ENCODE measurements at places on chromosomes 5 and 9.

DNA sequence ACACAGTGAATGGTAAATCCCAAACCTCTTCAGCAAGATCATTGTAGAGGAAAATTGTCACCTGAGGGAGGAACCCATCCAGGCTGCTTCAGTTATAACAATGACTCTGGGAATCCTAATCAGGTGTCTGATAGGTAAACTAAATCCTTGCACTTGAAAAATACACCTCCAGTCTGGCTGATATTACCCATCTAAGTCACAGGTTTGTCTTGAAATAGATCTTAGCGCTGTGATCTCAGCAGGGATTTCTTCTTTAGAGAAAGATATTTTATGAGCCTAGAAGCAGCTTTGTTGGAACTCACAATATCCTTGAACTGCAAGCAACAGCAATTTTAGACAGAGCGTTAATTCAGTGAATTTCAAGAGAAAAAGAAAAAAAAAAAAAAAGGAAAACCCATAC is 149.7 kb downstream of the SGCD start:
- DNase-seq, result no peak

DNA sequence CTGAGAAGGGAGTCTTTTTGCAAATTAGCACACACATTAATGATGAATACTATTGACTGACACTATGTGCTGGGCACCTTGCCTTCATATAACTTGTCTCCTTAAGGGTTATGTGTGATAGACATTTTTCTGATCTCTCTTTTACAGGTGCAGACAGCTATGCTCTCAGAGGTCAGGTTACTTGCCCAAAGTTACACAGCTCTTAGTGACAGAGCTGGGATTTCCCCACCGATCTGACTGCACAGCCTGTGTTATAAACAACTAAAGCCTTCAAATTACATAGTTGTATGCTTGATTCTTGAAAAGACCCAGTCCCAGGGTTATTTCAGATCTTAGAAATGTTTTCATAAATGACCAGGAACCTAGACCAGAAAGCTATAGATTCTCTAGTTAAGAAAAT is 462.7 kb downstream of the EBF1 start:
- DNase-seq, result no peak

GRCh38 chr5:61784341-61784740 is 452.3 kb downstream of the ZSWIM6 start:
- no peak for DNase-seq

DNA sequence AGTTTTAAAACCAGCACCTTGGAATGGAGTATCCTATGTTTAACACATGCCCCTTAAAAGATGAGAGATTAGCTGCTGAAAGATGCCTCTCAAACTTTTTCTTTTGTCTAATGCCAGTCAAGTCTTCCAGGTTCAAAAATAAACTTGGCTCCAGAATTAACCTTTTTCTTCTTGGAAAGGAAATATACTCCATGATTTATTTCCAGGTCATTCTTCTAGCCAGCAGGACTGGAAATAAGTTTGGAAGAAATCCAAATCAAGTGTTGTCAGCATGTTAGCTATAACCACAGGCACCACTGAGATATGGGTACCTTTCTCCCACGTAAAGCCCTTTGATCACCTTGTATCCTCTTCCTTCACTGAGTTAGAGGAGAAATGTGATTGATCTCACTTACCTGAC is 56.1 kb downstream of the NLN start:
- DNase-seq, result no peak

- DNase-seq, result no peak
These were observed 1.9 kb downstream of the FBXO10 start for GRCh38 chr9:37574241-37574721.

- DNase-seq, result no peak
These were observed 161.7 kb downstream of the OLFM1 start for GRCh38 chr9:135249191-135249590.

DNA sequence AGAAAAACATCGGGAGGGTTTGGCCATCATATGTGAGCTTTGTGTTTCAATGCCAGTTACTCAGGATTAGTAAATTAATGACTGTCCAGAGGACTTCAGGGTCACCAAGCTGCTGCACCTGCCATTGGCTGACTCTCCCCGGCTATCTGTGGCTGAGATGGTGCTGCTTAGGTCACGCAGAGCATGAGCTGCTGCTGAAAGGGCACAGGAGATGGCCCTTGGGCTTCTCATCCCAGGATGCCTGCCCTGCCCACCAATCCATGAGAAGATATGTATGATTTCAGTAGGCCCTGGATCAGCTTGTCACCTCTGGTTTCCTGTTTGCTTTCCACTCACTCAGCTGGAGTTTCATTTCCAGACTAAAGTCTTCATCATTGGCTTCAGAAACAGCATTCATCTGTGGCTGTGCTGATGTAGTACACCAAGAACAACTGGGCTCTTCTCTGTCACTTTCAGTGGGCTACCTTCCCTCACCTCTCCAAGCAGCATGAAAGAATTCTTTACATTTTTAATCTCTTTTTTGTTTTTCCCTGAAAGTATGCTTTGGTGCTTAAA is 2.4 kb upstream of the CATSPER3 start:
- no peak for DNase-seq

DNA sequence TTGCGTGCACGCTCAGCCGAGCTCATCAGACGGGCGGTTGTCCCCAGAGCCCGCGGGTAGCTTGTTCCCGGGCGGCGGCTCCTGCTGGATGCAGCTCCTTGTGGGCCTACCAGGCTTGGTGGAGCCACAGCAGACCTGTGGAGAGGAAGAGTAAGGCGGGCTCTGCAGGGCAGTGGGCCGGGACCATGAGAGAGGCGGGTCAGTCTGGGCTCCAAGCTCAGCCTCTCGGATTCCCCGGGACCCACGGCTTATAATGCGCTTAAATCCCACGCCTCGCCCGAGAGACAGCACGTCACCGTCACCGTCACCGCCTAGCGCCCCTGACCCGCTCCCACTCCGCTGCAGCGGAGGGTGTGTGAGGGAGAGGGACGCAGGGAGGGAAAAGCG is 1.9 kb upstream of the ANKRD18A start:
- no peak for DNase-seq

- no peak for DNase-seq
These were observed 49.4 kb downstream of the SLIT3 start for GRCh38 chr5:169251333-169252084.

GRCh38 chr5:31124651-31125305 is 68.7 kb upstream of the CDH6 start:
- no peak for DNase-seq

DNA sequence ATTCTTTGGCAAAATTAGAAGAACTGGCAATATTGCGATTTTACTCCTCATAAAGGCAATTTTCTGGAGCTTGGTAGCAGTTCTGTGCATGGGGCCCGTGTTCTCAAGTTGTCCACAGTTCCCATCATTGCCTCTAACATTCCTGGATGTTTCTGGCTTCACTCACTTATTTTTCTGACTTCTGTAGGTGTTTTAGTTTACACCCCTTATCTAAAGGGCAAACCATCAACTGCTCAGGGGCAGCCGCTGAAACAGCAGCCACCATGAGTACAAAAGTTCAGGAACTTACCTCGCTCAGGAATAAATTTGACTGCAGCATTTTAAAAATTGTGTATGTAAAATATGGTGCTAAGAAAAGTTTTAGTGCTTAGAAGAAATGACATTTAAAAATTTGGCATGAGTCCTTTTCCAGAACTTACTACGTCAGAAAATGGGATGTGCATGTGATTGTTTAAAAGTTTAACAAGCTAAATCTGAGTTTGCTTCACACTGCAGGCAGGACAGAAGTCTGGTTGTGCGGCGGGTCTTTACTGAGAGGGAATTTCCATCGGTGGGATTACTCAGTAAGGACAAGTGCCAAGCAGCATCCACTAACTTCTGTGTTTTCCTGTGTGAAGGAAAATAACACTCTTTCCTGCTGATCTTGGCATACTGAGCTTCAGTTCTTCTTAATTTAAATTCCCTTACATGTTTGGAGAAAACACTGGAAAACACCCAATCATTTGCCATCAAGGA is 261.7 kb downstream of the MAT2B start:
- no peak for DNase-seq

GRCh38 chr9:106218427-106218826 is 524.1 kb downstream of the TMEM38B start:
- no peak for DNase-seq

- DNase-seq, result no peak
These were observed 18.3 kb upstream of the TERT start for GRCh38 chr5:1312993-1313833.

- no peak for DNase-seq
These were observed 9.1 kb downstream of the CACFD1 start for GRCh38 chr9:133468777-133469421.

GRCh38 chr9:136521537-136521936 is 24.3 kb downstream of the NOTCH1 start:
- DNase-seq, result no peak

DNA sequence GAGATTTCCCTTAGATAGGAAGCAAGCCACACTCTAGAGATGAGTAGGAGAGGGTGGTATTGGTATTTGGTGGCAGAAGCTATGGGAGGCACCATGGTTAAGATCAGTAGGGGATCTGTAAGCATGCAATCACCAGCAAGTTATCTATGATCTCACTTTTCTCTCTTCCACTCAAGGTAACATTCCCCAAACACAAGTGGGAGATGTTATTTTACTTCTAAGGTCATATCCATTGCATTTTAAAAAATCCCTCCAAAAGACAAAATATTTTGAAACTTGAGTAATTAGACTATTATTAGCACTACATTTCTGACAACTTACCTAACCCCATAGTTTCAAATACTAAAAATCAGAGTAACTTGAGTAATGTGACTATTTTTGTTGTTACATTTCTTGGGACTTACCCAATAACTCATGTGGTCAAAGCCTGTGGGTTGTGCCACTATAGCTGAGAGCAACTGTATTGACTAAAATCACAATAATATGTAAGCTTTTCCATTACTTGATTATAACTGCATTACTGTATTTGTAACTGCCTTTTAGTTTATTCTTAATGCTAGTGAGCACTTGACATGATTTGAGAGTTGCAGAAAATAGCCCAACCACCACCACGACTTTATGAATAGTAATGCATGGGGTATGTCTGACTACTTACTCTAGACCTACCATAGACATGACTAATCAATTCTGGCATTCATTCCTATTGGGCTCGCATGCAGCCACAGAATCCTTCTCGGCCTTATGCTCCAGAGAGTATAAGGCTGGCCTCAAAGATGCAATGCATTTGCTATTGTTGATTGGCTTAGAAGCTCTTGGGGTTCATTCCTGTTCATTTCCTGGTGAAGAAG is 264.7 kb downstream of the TRIM32 start:
- DNase-seq, result no peak

- DNase-seq, result no peak
These were observed 43.5 kb upstream of the STXBP1 start for GRCh38 chr9:127568618-127568970.

DNA sequence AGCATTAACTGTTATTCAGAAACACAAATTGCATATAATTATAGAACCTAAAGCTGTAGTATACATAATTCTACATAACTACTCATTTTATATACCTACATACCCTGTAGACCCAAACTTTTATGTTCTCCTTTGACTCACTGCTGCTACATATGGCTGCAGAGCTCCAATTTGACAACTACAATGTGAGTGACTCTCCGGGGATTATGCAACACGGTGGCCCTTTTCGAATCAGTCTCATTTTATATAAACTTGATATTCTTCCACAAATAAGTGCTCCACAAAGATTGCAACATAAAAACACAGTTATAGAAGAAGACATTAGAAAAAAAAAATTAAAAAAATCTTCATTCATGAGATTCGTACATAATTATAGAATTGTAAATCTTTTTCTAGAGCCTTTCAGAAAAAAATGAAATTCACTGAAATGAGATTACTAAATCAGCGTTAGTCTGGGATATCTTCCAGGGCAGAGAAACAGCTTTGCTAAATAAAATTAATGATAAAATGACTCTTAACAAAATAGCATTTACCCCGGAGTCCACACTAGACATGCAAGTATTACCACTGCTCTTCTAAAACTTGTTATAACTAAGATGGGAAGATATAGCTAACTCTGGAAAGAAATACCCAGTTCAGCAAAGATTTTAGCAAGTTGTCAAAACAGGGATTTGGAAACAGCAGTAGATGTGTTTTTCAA is 52.6 kb downstream of the SRFBP1 start:
- no peak for DNase-seq

GRCh38 chr5:80225934-80226326 is 29.9 kb downstream of the SERINC5 start:
- DNase-seq, result no peak

GRCh38 chr9:1200847-1201251 is 150.7 kb downstream of the DMRT2 start:
- DNase-seq, result no peak

DNA sequence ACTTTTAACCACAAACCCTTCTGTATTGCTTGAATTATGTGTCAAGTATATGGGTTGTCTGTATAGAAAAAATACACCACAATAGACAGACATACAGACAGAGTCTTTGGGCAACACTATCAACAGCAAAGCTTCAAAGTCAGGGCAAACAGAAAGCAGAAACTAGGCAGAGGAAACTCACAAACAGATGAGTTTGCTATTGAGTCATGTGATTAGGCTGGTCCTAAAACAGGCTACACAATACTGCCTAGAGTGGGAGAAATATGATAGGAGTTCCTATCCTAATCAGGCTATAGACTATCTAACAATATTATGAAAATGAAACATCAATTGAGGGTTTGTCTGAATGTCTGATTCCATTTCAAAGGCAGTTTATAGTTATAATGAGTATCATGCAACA is 156.4 kb downstream of the EDIL3 start:
- DNase-seq, result no peak

GRCh38 chr9:20408513-20408912 is 213.8 kb downstream of the MLLT3 start:
- no peak for DNase-seq

DNA sequence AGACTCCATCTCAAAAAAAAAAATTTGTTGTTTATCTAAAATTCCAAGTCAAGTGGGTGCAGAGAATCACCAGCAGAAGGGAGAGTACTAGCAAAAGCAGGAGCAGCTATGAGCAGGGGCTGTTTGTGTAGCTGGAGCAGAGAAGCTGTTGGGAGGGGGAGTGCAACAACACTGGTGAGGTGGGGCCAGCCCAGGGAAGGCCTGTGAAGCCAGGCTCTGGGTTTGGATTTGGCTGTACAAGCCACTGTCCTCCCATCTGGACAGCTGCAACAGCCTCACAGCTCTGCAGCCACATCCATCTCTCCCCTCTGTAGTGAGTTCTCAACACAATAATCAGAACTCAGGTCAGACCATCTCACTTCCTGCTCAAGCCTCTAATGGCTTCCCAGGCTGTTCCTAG is 59.4 kb downstream of the TMOD1 start:
- no peak for DNase-seq

DNA sequence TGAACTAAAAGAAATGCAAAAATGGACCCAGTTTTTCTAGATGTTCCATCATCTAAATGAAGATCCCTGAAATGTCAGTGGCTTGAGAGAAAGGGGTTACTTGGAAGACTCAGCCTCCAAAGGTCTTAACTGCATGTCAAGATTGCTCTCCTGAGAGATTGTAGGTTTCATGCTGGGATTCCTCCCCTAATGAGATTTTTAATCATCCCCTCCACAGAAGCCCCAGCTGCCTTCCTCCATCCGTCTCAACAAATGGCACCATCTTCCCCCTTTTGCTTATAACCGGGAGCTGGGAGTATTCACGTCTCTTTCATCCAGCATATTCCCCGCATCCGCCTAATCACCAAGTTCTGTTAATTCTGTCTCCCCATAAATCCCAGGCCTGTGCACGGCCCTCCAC is 104.5 kb downstream of the NSG2 start:
- no peak for DNase-seq

GRCh38 chr5:154797762-154798161 is 42.6 kb downstream of the LARP1 start:
- no peak for DNase-seq

GRCh38 chr5:119368238-119368630 is 12.4 kb downstream of the TNFAIP8 start:
- no peak for DNase-seq

All from activated T-helper 1 cell treated with anti-CD3 and anti-CD28 coated beads, Interleukin-2, amount 50 U/mL, for 16 hours (primary cell).